Activated CD4-positive, alpha-beta T cell treated with anti-CD3 and anti-CD28 coated beads for 24 hours (primary cell): ENCODE measurements at places on chromosomes 11 and 22.

DNA sequence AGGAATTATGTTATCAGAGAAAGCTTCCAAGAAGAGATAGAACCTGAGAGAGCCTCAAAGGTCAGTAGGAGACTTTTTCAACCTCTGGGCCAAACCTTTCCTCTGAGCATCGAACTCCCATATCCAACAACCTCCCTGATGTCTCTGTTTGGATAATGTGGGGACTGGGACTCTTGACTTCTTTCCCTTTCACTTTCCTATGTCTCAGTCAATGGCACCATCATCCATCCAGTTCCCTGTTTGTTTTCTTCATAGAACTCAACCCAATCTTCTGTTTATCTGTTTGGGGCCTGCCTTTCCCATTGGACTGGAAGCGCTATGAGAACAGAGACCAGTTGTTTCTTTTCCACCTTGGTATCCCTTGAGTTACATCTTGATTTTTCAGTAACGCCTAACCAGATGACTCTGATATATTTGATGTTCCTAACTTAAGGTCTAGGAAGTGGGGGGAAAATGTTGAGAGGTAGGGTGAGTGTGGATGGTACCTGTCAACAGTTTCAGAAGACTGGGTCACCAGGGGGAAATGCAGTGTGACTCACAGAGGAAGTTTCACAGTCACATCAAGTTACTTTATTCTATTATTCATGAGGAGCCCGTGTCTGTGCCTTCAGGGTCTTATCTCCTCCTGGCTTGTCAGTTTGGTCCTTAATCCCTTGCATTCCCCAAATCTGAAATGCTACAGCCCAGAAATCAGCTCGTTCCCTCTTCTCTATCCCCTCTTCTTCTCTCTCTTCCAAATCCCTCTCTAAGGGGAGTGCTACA is 4.5 kb upstream of the KCNE3 start:
- no peak for DNase-seq

DNA sequence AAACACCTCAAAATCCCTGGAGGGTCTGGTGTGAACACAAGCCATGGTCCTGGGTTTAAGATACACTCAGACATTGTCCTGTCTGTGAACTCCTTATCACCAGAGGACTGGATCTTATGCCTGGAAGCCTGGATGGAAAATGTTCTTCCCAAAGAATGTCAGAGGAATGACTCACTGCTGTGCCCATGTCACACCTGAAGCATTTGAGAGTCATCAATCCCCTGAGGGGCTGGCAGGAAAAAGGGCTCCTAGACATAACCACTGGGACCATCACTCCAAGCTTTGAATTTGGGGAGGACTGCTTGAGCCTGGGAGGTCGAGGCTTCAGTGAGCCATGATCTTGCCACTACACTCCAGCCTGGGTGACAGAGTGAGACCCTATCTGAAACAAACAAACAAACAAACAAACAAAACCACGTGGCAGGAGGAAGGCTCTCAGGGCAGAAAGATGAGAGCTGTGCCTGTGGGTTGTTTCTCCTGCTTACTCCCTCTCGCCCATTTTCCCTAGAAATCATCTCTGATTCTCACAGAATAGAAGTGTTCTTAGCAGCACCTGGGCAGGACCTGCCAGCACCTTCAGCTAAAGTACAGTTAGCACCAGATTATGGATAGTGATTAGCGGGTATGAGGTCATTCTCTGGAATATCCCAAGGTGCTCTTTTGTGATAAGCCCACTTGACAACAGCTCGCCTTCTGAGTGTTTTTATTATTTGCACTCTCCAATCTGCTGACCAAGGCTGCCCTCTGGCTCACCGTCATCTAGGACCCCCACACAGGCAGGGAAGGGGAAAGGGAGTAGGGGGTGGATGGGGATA is 11.9 kb upstream of the PRG2 start:
- DNase-seq, result no peak

DNA sequence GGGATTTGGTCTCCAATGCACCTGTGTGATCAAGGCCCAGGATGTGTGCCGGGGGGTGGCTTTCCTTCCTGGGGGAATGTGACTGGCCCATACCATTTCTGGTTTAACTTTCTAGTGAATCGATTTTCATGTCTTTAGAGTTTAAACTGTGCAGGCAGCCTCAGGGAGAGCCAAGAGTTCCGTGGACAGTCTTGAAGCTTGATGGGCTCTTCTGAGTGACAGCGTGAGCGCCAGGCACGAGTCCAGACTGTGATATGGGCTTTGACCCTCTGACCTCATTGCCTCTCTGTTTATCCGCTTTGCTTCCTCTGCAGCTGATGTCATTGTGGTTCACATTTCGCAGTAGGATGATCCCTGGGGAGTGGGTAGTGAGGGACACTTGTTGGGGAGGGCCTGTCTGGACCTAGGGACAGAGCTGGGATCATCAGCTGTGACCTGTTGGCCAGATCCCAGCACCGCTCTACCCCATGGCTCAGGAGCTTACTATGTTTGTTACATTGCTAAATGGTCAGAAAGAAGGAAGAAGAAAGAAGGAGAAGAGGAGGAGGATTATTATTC is 80.6 kb upstream of the CLDN5 start:
- DNase-seq, result no peak

- no peak for DNase-seq
Observed at GRCh38 chr11:34344410-34344767, 13.4 kb downstream of the ABTB2 start.

DNA sequence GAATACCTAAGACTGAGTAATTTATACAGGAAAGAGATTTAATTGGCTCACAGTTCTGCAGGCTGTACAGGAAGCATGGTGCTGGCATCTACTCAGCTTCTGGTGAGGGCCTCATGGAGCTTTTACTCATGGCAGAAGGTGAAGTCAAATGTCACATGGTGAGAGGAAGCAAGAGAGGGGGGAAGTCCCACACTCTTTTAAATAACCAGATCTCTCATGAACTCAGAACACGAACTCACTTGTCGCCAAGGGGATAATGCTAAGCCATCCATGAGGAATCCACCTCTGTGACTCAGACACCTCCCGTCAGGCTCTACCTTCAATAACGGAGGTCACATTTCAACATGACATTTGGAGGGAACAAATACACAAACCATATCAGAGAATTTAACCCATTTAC is 42.2 kb downstream of the BIRC2 start:
- no peak for DNase-seq

DNA sequence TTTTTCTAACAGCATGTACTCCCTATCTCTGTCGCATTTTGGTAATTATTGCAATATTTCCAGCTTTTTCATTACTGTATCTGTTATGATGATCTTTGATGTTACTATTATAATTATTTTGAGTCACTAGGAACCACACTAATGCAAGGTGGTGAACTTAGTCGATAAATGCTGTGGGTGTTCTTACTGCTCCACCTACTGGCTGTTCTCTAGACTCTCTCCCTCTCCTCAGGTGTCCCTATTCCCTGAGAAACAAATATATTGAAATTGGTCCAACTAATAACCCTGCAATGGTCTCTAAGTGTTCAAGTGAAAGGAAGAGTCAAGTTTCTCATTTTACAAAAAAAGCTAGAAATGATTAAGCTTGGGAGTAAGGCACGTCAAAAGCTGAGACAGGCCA is 10.5 kb downstream of the ARL14EP start:
- DNase-seq, result no peak

GRCh38 chr22:48884786-48885185 is 942.9 kb downstream of the BRD1 start:
- no peak for DNase-seq

DNA sequence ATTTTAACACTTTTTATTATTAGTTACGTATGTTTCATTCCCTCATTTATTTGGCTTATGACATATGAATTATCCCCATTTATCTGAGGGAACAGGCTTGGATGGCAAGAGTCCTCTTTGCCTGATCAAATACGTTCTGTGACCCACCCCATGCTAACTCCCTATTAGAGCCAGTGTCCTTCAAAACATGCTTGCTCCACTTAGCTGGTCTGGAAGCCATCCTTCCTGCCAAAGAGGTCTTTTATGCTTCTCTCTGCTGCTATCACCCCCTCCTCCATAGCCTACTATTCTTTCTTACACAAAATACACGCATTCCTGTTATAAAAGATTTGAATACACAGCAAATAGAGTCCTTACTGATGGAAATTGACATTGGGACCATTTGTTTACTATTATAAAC is 6.4 kb downstream of the COA4 start:
- DNase-seq, result no peak

DNA sequence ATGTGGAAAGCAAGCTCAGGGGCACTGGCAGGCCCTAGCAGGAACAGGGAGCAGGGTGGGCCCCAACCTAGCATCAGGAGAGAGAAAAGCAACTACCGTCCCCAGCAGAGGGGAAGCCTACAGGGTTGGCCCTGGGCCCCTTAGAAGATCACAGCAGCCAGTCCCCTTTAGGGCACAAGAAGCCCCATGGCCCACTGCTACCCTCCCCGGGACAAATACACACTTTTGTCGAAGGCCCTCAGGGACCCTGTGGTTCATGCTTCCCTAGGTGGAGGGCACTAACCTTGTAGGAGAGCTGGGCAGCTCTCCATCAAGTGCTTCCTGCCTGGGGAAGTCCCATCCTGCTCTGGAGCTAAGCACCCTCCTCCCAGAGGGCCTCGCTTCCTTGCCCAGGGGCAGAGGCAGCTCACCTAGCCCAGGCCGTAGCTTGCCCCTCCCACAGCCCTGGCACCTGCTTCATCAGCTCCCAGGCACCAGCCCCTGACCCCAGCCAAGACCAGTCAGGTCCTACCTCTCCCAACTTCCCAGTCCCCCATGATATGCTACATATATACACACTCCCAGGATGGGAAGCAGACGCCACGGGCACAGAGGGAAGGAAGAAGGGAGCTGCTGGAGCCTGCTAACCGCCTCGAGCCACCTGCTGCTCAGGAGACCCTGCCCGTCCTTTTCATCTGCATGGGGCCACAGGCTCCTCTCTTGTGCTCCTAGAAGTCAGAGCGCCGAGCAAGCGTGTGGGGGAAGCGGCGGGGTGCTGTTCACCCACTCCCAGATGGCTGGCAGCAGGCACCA is 20.1 kb downstream of the SUN2 start:
- no peak for DNase-seq

GRCh38 chr11:67436459-67437081 is 912 bp downstream of the PTPRCAP start:
- DNase-seq, result peak; percentile 79

DNA sequence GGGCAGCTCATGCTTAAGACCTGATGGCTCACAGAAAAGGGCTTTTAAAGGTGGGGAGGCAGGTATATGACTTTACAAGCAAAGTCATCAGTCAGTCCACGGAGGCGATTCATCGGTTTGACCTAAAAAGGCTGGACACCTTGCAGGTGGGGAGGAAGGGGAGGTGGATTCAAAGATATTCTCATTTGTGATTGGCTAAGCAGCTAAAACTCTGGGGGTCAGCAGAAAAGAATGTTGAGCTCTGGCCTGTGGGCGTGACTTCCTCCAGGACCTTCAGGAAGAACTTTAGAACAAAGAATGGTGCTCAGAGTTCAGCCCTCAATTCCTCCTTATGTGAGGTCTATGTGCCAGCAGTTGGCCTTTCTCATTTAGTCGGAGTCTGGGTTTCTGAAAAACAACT is 78.3 kb upstream of the LMO1 start:
- no peak for DNase-seq

GRCh38 chr11:80455818-80456217 is 1015.0 kb upstream of the TENM4 start:
- DNase-seq, result no peak

- DNase-seq, result no peak
Observed at GRCh38 chr11:15073361-15074205, at the start of gene CALCB. Gene CALCB (plus strand): TSS chr11:15073593. CDS start chr11:15074719, 1,126 bp downstream.
